ENCODE measurements at places on chromosomes 12 and 14. TPM values are rescaled to one million over a fixed set of nuclear protein-coding genes. Genes with fewer than 3 reads are reported as not detected.
A peak's percentile ranks its signal among the peaks of the same experiment; 100 is the strongest.

DNA sequence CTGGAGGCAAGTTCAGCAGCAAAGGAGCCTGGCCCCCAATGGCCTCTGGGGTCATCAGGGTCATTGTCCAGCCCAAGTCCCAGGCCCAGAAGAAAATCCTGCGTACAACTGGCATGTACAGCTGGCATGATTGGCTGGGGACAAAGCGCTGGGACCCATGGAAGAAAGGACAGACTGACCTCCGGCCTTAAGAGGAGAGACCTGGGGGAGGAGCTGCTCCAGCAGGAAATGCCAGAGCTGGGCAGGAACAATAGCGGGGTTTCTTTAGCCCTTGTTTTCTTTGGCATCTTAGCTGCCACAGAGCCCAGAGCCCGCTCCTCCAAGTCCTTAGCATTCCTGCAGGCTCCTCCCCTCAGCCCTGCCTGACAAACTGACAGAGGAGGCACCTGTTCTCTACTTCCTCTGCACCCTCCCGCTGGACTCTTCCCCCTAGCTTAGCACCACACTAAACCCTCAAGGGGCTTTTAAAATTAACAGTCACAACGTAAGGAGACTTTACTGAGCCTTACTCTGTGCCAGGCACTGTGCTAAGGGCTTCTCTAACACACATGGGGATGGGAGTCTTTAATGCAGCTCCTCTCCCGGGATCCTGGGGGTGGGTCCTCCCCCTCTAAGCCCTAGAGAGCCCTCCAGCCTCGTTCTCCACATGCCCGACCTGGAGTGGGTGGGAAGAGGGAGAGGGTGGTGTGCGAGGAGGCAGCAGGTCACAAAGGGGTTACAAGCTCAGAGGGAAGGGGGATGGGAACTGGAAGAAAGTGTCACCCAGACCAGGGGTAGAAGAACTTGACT, 1.8 kb upstream of the AQP5 start:
- DNase-seq, result no peak

- DNase-seq, result no peak
These were observed 11.3 kb upstream of the HRK start for GRCh38 chr12:116892349-116893140.

- DNase-seq, result no peak
These were observed 78.4 kb upstream of the TSPAN8 start for GRCh38 chr12:71236133-71236660.

- DNase-seq, result peak; percentile 81
These were observed 1.1 kb downstream of the ARID2 start for GRCh38 chr12:45730348-45731189.

- no peak for DNase-seq
These were observed 255.7 kb upstream of the FAR2 start for GRCh38 chr12:28893365-28893764.

GRCh38 chr12:57800965-57801364, 17.6 kb downstream of the AVIL start:
- DNase-seq, result no peak

- no peak for DNase-seq
These were observed 486.5 kb downstream of the ZFP36L1 start for GRCh38 chr14:68306265-68306933.

GRCh38 chr14:65335411-65335947, 77.1 kb upstream of the FUT8 start:
- no peak for DNase-seq

DNA sequence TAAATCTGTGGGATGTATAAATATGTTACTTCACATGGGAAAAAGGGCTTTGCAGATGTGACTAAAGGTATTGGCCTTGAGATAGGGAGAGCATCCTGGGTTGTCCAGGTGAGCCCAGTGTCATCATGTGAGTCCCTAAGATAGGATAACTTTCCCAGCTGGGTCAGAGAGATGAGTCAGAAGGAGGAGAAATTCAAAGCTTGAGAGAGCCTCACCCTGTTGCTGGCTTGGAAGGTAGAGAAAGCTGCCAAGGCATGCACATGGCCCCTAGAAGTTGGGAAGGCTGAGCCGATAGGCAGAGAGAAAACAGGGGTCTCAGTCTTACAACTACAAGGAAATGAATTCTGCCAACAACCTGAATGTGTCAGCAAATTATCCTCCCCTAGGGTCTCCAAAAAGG, 213.0 kb downstream of the ADGRD1 start:
- DNase-seq, result no peak

DNA sequence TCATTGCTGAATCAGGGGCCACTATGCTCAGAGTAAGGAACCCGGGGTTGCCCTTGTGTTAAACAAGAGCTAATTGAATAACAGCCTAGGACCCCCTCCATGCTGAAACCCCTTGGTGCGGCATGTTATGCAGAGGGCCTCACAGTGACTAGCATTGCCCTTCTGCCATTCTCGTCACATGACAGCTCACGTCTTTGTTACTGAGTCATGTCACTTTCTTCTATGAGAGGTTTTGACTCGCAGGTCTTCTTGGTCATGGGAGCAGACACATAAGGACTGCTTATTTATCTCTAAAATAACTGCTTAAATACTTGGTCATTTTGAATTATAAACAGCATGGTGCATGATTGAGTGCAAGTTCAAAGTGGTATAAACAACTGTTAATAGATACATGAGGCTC, 24.9 kb downstream of the TCTN1 start:
- no peak for DNase-seq

DNA sequence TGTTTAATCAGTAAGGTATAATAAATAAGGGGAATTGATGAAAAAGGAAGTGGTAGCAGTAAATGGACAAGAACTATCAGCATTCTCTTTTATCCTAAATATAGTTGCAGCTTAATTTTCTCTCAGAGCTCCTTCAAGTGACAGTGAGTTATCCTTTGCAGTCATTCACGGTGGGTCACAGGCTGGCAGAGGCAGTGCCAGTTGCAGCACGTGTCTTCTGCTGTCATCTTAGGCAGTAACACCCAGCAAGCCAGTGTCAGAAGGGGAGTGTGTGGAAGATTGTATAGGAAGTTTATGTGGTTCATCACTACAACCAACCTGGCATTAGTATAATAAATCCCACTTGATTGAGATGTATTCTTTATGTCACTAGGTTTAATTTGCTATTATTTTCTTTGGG, 170.0 kb downstream of the CCDC91 start:
- DNase-seq, result no peak

DNA sequence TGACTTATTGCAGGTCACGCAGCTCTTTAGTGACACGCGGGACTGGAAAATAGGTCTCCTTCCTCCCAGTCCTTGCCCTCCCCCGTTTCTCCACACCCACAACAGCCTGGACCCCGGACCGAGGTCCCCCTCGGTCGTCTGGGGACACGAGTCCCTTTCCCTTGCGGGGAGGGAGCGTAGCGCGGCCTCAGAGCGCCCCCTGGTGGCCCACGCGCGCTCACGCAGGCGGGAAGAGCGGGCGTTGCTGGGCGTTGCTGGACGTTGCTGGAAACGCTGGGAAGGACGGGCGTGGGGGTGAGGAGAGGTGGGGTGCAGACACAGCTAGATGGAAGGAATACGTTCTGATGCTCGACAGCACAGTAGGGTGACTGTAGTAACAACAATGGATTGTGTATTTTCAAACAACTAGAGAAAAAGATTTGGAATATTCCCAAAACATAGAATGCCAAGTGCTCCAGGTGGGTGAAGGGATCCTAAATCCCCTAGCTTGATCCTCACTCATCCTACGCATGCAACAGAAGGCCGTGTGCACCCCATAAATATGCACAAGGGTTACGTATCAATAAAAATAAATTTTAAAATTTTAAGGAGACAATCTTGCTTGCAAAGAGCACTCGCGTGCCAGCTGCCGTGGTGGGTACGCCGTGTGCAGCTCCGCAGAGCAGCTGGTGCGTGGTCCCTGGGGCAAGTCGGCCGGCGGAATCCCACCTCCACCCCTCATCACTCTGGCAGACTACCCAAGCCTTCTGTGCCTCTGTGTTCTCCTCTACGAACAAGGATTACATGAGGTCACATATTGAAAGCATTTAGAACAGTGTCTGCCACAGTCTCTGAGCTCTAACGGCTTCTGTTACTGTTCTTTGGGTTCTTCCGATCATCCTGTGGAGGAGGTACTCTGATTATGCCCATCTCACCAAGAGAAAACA, 87.4 kb downstream of the B4GALNT3 start:
- peak; percentile 63 for DNase-seq

Gene POLE2
- total RNA-seq, result 1.6 TPM

Gene TSPAN19
- total RNA-seq, result not detected

Gene TRHDE
- total RNA-seq, result not detected

Gene SLC5A8
- total RNA-seq, result not detected

Gene MUCL1
- total RNA-seq, result not detected

Measured in CD4-positive, CD25-positive, alpha-beta regulatory T cell (primary cell).